ENCODE measurements at places on chromosomes 12 and 14.

DNA sequence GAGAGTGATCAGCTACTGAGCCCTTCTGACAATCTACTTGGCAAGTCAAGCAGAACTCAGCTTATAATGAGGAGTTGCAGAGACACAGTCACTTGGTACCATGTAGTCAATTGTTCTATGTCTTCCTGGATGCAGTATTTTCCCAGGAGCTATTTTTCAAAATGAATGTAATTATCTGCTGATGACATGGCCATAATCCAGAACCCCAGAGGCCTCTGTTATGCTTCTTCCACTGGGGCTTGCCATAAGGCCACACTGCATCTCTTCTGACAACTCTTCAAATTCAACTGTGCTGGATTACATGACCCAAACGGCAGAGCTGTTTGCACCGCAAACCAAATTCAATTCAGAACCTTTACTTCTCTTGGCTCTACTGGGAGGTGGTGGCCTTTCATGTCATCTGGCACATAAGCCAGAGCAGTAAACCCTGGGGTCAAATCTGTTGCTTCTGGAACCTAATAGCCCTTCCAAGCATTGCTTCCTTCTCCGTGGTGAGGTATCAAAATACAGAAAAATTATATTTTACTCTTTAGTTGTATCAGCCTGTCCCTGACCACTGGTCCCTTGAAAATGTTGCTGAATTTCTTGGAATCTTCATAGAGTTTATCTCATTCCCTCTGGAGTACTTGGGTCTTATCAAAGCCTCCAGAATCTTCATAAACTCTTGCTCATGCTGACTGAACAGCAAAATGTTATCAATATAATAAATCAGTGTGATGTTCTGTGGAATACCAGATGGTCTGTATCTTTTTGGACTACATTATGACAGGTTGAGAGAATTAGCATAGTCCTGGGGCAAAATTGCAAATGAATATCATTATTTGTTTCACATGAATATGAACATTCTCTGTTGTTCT lies 79.4 kb upstream of the DCN start:
- no peak for DNase-seq

DNA sequence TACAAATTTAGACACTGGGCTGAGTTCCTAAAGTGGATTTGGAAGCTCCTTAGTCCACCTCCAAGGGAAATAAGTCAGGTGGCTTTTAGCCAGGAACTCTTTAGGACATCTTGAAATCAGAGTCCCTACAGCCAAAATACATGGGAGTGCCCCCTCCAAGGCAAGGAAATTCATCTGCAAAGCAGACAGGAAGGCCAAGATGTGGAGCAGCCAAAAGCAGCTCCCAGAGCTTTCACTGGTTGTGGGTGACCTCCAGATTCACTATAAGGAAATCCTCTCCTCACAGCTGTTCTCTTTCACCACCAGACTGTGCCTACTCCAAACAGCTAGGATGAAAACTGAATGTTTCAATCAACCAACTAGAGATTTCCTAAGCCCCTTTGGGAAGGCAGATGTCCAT lies 6.6 kb downstream of the TTC9 start:
- no peak for DNase-seq

- DNase-seq, result no peak
These were observed 32.7 kb downstream of the PRMT8 start for GRCh38 chr12:3523728-3524127.

- no peak for DNase-seq
These were observed 6.7 kb upstream of the VCPKMT start for GRCh38 chr14:50123062-50123461.

- DNase-seq, result no peak
These were observed 73.5 kb upstream of the FICD start for GRCh38 chr12:108441549-108441948.

GRCh38 chr14:74444866-74445265 lies 18.9 kb upstream of the SYNDIG1L start:
- no peak for DNase-seq

DNA sequence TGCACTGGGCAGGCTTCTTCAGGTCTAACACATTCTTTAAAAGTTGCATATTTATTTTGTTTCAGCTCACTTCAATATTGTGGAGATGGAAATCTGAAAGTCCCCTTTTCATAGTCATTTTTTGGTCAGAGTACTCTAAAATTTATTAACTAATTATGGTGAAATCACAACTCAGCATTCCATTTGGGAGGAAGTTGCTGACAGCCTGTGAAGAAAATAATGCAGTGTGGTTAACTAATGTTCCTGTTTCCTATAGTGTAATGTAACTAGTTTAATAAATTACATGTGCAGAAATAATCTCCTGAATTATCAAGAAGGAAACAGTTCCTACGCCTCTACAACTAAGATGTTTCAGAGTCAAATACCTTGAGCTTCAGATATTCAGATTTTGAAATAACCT lies 17.1 kb downstream of the LRFN5 start:
- no peak for DNase-seq
